Prostate gland (tissue), 2 donors: ENCODE measurements at places on chromosomes 16 and 17.

GRCh38 chr17:41377546-41377945, 4.6 kb downstream of the KRT34 start:
- no peak for DNase-seq

DNA sequence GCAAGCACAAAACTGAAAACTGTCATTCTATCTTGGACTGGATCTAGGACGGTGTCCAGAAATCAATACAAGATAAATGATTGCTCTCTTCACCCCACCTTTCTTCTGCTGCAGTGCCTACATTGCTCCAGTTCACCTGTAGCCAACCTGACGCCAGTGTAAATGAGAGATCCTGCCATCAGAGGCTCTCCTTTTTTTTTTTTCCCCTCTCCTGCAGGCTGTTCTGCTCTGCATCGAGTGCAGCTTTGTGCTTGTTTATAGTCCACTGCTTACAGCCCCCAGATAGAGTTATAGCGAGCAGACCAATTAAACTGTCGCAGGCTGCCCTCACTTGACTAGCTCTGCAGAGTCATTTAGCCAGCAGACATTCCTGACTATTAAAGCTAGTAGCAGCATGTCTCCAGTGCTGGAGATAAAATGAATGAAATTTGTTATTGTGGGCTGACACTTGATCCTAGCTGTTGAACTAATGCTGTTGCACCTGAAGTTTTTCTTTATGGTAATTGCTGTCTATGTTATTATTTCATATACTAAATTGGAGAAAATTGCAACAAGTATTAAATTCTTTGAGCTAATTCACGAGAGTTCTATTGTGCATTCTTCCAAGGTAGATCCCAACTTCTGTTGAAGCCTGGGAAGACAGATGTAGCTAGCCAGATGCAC, 257.1 kb downstream of the FTO start:
- peak; percentile 63 for DNase-seq

- no peak for DNase-seq
Measured at GRCh38 chr17:59221159-59221847, 992 bp downstream of the GDPD1 start.

DNA sequence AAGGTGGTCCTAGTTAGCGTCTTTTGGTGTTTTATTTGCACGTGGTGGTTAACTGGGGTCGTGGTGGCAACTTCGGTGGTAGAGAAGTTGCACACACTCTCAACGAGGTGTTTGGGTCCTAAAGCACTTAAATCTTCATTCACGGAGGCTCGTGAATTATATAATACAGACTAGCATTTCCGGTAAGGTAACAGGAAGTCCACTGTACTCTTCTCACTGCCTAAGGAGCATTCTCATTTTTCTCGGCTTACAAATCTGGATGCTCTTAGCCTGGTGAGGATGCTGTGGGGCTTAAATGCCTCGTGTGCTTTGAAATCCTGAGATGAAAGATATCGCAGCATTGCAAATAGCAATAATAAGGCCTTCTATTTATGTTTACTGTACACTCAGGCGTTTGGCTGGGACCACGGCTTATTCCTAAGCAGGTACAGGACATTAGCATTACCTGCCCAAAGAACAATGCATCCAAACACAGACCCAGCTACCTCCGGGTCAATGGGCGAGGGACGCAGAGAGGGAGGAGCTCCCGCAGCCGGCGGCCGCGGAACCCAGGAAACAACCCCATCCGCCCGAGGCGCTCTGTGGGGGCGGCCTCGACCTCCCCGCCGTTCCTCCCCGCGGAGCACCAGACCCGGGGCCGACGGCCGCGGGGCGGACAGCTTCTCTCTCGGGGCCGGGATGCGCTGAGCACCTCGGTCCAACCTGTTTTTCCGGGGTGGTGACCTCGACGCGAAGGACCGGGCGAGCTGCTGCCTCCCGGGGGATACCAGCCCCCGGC, 856 bp downstream of the DNAJA2 start:
- DNase-seq: peak; percentile 22

- no peak for DNase-seq
Measured at GRCh38 chr17:2067608-2068024, 12.7 kb downstream of the HIC1 start.

- no peak for DNase-seq
Measured at GRCh38 chr16:88118376-88118775, 167.1 kb downstream of the BANP start.

GRCh38 chr16:918068-918467, 52.7 kb downstream of the LMF1 start:
- no peak for DNase-seq

DNA sequence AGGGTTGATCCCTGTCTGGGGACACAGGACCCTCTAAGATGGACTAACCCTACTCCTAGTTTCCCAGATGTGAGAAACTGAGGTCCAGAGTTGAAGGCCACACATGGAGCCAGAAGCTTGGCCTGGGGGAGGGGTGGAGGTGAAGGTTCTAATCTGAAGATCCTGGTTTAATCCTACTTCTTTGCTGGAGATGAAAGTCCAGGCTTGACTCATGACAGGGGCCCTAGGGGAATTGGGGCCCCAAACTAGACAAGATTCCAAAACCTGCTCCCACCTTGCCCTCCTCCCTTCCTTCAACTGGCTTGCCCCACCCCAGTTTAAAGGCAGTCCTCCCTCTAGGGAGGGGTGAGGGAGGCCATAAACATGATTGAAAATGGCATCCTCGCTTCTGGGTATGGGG, 21.6 kb downstream of the IGF2BP1 start:
- no peak for DNase-seq

DNA sequence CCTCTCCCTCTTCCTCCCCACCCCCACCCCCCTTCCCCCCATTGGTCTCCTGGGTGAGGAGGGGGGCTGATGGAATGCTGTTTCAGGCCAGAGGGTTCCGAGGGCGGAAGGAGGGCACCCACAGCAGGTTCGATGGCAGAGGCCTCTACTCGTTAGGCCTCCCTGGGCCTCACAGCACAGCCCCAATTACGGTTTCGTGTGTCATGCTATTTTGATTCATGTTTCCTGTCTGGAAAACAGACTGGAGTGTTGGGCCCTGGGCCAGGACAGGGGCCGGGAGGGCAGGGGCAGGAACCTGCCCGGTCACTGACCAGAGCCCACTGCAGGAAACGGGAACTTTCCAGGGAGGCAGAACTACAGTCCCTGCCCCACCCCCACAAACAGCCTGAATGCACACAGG, 138.2 kb downstream of the C16orf95 start:
- DNase-seq: no peak

- peak; percentile 65 for DNase-seq
Measured at GRCh38 chr16:15576960-15577958, 65.7 kb downstream of the MARF1 start.
